ENCODE measurements at places on chromosomes 2 and 18.

DNA sequence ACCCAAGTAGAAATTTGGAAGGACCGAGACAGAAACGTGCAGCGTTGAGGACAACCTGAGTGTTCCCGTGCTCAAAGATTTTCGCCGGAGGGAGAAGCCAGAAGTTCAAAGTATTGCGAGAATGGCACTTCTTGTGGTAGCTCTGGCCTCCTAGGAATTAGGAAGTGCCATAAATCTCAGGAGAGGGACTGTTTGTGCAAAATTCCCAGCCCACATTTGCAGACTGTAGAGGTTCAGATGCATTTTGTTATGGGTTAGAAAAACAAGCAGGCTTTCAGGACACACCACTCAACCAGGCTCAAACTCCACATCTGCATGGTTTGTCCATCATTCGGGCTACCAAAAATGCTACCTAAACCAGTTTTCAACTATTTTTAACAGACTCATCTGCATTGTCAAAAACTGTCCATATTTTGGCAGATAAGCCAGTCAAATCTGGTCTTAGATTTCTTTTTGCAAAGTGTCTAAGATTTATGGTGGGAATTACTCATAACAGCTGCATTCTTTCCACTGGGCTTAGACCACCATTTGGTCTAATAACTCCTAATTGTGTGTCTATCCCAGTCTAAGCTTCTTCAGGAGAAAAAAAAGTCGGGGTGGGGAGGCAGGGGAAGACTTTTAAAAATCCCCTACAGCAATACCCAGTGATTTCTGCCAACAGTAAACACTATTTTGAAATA is 422.9 kb downstream of the ARHGAP15 start:
- DNase-seq: no peak

- DNase-seq: no peak
Observed at GRCh38 chr2:42973726-42974125, 181.3 kb upstream of the HAAO start.

- no peak for DNase-seq
Observed at GRCh38 chr2:120850551-120850950, 114.9 kb downstream of the GLI2 start.

GRCh38 chr2:134513465-134513804 is 205.4 kb downstream of the TMEM163 start:
- no peak for DNase-seq

DNA sequence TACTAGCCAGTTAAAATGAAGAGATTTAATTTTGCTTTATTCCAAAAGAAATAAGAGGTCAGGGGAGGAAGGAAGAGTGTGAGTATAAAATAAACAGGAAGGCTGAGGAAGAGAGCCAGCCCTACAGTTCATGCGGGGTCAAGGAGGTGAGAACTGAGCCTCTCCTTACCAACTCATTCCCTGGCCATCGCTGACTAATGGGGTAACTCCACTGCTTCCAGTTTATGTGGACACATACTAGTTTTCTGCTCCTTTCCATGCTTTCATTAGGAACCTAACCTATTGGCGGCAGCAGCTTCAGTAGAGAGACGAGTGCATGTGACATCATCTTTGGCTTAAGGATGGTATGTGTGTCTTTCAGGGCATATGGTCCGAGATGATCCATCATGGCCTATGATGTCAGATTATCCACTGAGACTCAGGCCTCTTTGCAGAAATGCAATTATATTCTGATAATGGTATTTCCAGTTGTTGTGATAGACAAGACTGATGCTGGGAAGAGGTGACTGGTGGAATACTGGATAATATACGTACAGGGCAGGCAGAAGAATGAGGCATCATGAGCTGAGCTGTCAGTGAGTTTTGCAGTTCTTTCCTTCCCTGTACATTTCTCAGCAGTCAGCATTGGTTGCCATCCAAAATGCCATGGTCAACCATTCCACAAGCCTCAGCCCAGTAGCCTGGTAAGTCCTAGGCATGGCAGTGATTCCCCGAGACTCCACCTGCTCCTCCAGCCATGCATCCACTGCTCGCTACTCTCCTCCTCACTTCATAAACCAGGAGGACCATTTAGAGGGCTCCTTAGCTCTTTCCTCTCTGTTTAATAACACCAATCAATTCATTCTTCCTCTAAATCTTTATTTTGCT is 184.6 kb upstream of the OSR1 start:
- no peak for DNase-seq

GRCh38 chr2:210299866-210300373 is 15.1 kb downstream of the MYL1 start:
- DNase-seq: no peak

- no peak for DNase-seq
Observed at GRCh38 chr2:161077367-161078210, 82.6 kb upstream of the TANK start.

DNA sequence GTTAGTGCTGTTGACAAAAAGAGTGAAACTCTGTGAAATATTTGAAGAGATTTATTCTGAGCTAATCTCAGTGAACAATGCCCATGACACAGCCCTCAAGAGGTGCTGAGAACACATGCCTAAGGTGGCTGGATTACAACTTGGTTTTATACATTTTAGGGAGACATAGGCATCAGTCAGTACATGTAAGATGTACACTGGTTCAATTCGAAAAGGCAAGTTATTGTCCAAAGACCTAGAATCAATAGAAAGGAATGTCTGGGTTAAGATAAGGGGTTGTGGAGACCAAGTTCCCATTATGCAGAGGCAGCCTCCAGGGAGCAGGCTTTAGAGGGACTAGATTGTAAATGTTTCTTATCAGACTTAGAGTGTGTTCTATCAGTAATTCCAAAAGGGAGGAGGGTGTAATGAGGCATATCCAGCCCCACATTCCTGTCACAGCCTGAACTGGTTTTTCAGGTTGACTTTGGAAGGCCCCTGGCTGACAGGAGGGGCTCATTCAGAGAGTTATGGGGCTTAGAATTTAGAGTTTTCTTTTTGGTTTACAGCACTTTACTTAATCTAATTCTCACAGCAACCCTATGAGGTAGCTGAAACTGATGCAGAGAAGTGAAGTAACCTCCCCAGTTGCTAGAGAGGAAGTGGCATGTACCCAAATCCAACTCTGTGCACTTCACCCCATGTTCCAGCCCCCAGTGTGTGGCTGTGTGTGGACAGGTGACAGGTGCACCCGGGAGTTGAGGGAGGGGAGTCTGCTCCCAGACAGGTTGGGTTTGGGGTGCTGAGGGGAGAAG is 28.3 kb upstream of the ASAP2 start:
- peak; percentile 39 for DNase-seq

DNA sequence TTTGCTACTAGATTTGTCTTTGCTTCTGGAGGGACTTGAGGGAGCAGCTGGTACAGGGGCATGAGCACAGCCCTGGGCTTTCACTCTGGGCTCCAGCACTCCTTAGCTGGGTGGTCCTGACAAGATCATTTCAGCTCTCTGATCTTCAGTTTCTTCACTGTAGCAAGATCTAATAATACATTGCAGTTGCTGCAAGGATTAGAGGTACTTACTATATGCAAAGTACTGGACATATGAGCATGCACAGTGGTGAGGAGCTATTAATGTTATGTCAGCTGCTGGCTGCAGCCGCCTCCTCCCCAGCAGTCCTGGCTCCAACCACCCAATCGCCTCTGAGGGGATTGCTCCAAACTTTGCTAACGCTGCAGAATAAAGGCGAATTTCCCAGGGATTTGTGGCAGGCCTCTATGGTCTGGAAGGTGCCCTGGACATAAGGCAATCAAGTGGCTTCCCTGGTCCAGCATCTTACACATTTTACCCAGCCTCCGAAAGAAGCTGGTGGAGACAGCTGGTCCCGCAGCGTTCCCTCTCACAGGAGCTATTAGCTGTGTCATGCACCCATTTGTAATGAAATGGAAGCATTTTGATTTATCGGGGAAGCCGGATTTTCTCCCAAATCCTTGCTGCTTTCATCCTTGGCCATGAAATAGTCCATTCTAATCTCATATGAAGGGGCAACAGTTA is 96.7 kb downstream of the RHOB start:
- no peak for DNase-seq

- no peak for DNase-seq
Observed at GRCh38 chr2:160507464-160507863, 13.9 kb upstream of the RBMS1 start.

- no peak for DNase-seq
Observed at GRCh38 chr2:172412984-172413492, 14.3 kb upstream of the ITGA6 start.

GRCh38 chr2:158042245-158042644 is 59.4 kb upstream of the UPP2 start:
- DNase-seq: no peak

DNA sequence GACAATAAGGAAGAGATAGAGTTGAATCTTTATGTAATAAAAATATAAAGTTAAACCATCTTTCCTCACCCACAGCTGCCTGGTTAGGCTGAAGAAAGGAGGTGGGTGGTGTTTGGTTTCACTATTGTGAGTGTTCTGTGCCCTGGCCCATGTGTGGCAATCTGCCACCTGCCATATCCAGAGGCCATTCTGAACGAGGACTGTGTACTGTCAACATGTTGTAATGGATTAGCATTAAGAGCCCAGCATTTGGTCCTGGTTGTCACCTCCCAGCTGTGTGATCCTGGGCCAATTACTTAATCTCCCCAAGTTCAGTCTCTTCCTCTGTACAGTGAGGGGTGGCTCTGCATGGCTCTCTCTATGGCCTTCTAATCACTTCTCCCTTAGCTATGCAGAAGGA is 118.2 kb upstream of the SEC11C start:
- no peak for DNase-seq

DNA sequence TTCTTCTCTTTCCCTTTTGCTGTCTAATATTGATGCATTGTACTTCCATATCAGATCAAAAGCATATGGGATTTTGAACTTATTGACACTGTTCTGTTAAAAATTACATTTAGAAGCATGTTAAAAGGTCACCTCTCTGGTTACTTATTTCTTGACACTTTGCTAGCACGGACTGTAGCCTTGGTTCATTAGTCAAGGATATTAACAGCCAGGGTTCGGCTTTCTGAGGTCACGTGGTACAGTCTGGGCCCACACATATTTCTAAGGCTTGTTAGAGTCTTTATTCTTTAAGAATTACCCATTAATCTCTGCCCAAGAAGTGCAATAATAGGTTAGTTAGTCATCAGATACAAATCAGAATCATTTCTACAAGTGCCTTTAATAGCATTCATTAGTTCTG is 1035.8 kb upstream of the FANCL start:
- DNase-seq: no peak

DNA sequence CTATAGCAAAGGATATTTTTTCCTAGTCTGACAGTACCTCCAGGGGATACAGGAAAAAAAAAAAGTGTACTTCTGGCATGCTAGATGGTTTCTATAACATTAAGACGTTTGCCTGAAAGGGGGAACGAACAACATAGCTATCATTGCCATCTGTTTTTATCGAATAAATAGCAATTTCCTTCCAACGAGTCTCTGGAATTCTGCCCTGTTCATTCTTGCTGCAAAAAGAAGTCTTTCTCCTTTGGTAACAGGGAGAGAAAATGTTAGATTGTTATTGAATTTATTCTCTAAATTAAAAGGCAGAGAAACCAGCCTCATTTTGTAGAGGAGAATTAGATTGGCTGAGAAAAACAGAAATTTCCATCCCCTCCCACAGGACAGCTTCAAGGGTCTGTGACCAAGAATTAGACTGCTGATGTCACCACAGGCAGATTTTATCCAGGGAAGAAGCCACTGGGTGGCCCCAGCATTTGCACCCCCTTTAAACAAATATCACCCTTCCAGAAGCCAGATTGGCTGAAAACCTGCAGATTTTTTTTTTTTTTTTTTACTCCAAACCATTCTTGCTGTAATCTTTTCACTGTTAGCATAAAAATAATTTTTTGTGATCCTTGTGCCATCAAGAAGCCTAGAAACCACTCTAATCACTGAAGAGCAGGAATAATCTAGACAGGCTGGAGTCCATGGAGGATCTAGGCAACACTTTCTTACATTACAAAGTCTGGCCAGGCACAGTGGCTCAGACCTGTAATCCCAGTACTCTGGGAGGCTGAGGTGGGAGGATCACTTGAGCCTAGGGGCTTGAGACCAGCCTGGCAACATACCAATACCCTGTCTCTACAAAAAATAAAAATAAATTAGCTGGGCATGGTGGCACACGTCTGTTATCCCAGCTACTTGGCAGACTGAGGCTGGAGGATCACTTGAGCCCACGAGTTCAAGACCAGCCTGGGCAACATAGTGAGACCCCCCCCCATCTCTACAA is 12.0 kb downstream of the WDFY1 start:
- DNase-seq: no peak

- DNase-seq: no peak
Observed at GRCh38 chr2:285531-285930, 2.4 kb downstream of the ALKAL2 start.

DNA sequence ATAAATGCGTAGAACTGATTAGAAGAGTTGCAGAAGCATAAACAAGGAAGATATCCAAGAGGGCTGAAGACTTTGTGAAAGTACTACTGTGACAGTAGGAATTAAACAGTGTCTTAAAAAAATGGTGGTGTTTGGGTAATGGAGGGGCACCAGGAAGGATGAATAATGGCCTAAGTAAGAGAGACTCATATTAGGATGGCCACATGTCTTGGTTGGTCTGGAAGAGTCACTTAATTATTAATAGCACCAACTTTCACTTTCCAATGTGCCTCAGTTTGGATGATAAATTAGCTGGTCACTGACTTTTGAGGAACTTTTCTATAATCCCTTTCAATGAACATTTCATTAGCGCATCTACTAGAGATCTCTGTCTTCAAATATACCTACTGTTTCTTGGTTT is 372.2 kb downstream of the NYAP2 start:
- no peak for DNase-seq

GRCh38 chr18:32771169-32771751 is 1.6 kb downstream of the KLHL14 start:
- no peak for DNase-seq

- peak; percentile 58 for DNase-seq
Observed at GRCh38 chr2:100416935-100417710, at the start of gene CHST10. TSS of gene CHST10 (minus strand) at chr2:100417668. CDS start at chr2:100406675, 10,993 bp downstream.

DNA sequence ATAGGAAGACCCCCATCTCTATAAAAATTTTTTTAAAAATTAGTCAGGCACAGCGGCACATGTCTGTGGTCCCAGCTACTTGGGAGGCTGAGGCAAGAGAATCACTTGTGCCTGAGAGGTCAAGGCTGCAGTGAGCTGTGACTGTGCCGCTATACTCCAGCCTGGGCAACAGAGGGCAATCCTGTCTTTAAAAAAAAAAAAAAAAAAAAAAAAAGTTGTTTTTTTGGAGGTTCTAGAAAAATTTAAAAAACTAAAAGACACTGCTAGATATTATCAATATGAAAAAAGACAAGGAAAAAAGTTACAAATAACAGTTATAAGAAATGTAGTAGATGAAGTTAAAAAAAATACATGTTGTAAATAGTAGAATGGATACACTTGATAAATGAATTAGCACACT is 56.1 kb upstream of the C2orf15 start:
- DNase-seq: peak; percentile 9

DNA sequence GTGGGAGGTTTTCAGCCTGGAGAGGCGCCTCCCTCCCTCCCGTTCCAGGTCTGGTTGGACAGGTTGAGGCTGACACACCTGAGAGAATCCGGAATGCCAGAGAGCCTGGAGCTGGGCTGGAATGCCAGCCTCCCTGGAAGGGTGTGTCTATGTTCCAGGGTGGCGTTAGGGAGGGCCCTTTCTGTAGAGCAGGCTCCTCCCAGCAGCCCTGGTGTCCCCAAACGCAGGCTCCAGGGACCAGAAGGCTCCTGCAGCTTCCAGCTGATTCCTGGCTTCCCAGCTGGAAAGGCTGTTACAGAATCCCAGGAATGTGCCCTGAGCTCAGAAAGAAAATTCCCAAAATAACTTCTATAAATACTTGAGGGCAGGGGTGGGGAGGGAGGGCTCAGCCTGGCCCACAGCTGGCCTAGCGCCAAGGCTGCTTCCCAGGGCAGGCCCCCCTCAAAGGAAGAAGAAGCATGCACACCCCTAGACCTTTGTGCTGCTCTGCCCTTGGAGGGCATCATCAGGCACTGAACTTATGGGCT is 85.4 kb downstream of the STPG4 start:
- DNase-seq: peak; percentile 88

All from T47D (cell line).